ENCODE measurements at places on chromosomes 4 and X. TPM values are rescaled to one million over a fixed set of nuclear protein-coding genes. Genes with fewer than 3 reads are reported as not detected.

Gene SERPINA7
- total RNA-seq = not detected

Gene TTC29
- total RNA-seq = not detected

Gene NPY2R
- total RNA-seq = not detected

GRCh38 chr4:176588436-176588835, 204.3 kb downstream of the VEGFC start:
- DNase-seq = no peak
- no peaks in the 10 kb centered on the region for H3K4me1 ChIP-seq
- H3K36me3 ChIP-seq = no peaks in the 10 kb centered on the region
- H3K27me3 ChIP-seq = no peaks in the 10 kb centered on the region
- no peak overlapping the region for H3K4me3 ChIP-seq
- H3K27ac ChIP-seq = no peak overlapping the region
